ENCODE measurements at places on chromosomes 4 and X.
A peak's percentile ranks its signal among the peaks of the same experiment; 100 is the strongest.

- no peak for DNase-seq
Observed at GRCh38 chrX:143648705-143649104, 12.8 kb upstream of the SLITRK4 start.

DNA sequence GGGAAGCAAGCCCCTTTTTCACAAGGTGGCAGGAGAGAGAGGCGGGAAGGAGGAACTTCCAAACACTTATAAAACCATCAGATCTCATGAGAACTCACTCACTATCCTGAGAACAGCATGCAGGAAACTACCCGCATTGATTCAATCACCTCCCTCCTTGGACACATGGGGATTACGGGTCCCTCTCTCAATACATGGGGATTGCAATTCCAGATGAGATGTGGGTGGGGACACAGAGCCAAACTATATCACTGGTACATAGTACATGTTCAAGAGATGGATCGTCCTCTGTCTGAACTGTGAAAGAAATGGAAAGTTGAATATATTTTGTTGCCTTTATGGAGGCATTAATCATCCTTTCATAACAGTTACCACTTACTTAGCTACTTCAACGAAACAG, 12.8 kb downstream of the EREG start:
- no peak for DNase-seq

GRCh38 chr4:47538825-47539154, 53.7 kb downstream of the ATP10D start:
- no peak for DNase-seq

DNA sequence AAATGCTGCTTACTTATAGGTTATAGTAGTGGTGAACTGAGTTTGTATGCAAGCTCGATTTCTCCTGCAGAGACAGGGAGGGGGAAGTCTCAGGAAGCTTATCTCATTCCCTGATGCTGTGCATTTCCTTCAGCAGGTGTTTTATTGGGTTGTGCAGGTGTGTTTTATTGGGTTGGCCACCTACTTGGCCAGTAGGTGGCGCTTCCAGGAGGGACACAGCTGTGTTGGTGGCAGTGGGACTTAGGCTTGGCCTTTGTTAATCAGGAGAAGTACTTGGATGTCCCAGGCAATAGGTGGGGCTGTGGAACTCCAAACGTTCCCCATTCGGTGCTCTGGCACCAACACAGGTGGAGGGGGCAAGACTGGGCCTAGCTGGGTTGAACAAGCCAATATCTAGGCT, 196.0 kb upstream of the DCAF8L1 start:
- no peak for DNase-seq

GRCh38 chr4:8582941-8583654, 2.9 kb downstream of the GPR78 start:
- no peak for DNase-seq

DNA sequence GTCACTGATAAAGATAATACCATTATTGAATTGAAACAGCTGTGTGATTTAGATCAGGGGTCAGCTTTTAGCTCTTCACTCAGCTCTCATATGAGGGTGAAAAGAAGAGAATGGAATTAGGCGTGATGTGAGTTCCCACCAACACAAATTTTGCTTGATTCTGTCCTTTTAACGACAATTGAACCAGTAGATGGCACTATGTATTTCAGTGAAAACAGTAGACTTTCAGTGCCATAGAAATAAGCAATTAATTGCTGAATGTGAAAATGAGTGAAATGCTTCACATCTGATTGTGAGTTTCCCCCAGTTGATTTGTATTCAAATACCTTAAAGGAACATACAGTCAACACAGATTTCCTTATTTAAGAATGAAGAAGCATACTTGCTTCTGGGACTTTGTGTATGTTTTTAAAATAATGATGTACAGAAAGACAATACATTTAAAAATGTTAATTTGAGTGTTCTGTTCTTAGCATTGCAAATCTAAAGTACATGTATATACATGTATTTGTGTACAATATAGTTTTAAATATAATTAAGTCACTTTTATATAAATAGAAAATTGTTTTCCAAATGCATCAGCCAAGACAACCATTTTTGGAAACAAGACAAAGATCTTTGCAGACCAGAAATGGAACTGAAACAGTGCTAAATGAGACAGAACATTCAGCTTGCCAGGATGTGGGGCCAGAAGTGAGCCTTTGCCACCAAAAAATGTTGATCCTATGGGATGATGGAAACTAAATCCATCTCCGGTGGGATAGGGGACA, 178.8 kb downstream of the SNCA start:
- DNase-seq, result no peak

DNA sequence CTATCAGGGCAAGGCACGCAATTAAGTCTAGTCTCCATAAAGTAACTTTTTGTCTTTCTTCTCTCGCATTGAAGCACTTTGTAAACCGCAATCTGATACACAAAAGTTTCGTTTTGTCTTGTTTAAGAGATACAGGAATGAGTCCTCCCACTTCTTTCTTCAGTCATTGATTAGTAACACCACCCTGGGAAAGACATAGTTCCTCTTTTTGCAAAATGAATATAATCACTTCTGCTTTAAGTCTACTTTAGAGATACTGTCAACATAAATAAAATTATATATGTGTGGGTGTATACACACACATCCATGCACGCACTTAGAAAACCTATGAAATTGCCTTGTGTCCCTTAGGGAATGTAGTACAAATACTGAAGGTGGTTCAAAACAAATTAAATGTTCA, 11.7 kb downstream of the COQ2 start:
- DNase-seq, result no peak

GRCh38 chrX:19793471-19793870, 93.9 kb downstream of the SH3KBP1 start:
- DNase-seq, result no peak

GRCh38 chr4:67499799-67500198, 45.5 kb downstream of the CENPC start:
- no peak for DNase-seq

DNA sequence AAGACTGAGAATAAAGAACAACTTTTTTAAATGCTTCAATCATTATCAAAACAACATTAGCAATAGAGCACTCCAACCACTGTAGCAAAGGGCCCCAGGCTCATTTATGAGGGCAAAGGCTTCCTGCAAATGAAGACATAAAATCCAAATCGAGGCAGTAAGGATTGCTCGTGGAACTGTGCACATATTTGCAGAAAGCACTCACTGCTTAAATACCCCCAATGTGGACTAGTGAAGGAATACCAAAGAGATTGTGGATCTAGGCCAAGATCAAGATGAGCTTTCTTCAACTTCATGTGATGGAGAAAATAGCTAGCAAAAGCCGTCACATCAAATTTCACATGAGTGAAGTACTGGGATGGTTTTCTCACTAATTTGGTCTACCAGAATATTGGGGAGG, 35.2 kb downstream of the GPC3 start:
- no peak for DNase-seq

DNA sequence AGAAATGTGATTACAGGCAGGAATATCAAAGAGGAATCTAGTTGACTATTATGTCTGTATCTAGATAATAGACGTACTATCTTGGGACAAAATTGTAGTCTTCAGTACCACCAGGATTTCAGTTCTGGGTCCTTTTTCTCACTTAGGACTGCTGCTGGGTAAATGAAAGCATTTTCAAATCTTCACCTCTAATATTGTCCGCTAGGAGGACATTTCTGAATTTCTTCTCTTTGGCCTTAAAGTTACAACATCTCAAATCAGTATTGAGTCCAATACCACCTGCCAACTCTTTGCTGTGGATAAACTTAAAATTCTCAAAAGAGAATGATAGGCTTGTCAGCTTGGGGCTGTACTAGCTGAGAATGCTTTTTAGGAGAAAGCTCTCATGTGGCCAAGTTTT, 6.0 kb downstream of the FGF16 start:
- no peak for DNase-seq

DNA sequence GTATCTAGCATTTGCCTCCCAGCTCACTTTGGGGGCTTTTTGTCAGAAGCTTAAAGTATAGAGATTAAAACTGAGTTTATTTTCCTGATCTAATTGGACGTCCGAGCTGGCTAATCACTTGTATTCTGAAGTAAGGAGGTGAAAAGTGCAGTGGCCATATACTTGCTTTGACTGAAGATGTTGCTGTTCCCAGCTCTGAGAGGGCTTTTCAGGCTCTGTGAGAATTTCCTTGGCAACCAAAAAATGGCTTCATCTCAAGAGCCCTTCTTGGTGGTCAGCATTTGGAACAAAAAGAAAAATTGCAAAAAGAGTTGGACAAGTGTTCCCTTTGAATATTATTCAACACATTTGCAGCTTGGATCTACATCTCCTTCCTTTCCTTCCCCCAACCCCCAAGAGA, 67.0 kb downstream of the SLC4A4 start:
- DNase-seq, result no peak

GRCh38 chr4:185039508-185040273, 21.4 kb downstream of the HELT start:
- no peak for DNase-seq

GRCh38 chr4:132646186-132646585, 502.9 kb upstream of the PCDH10 start:
- DNase-seq, result no peak

DNA sequence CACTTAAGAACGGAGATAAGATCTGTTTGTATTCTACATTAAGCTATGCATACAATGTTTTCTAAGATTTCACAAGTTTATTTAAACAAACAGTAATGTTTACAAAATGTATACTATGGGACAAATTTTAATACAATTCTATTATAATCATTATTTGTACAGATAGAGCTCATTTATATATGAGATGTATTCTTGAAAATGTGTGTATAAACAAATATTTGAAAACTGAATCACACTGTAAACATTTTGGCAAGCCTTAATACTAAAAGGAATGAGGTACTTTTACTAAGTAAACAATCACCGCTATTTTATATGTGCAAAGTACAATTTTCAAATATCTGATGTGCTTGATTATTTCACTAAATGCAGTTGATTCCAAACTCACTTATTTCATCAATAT, 119.2 kb upstream of the MAB21L2 start:
- no peak for DNase-seq

GRCh38 chr4:82694046-82694445, 104.5 kb downstream of the SCD5 start:
- DNase-seq, result no peak

DNA sequence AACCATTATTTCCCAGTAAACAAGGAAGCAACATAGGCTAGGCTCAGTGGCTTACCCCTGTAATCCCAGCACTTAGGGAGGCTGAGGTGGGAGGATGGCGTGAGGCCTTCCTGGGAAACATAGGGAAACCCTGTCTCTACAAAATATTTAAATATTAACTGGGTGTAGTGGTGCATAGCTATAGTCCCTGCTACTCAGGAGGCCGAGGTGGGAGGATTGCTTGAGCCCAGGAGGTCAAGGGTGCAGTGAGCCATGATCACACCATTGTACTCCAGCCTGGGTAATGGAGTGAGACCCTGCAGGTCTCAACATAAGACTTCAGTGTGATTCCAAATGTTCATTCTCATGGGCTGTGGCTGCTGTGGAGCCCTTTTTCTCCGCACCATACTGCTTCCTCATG, 34.9 kb downstream of the FHDC1 start:
- DNase-seq, result no peak

DNA sequence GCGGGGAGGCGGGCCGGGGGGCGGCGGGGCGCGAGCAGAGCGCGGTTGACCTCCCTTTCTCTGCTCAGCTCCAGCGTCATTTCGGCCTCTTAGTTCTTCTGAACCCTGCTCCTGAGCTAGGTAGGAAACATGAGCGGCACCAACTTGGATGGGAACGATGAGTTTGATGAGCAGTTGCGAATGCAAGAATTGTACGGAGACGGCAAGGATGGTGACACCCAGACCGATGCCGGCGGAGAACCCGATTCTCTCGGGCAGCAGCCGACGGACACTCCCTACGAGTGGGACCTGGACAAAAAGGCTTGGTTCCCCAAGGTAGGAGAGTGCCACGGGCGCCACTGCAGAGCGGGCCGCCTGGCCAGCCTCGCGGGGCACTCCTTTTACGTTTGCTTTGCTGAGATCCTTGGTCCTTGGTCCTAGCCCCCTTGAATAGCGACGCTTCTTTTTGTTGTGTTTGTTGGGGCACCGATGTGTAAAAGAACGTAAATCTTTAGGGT, at the start of gene HTATSF1:
HTATSF1 (plus strand) TSS at position 37 of the 497 bp plus-strand sequence; CDS start at position 130, 93 bp downstream.
- peak; percentile 26 for DNase-seq

DNA sequence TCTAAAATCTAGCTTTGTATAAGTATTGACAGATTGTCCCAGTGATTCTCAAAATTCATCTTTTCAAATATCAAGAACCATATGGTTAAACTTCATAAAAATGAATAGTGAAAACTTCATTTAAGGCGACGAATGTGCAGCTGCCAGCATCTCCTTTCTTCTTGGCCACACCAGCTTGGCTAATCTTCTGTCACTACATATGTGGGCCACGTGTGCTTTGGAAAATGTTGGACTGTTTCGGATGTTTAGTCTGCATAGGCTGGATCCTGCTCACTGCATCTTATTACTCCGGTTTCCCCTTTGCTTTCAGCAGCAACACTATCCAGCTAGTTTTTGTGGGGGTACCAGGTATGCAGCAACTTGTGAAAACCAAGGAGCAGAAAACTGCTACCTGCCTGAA, 221.9 kb downstream of the BMPR1B start:
- DNase-seq, result no peak

DNA sequence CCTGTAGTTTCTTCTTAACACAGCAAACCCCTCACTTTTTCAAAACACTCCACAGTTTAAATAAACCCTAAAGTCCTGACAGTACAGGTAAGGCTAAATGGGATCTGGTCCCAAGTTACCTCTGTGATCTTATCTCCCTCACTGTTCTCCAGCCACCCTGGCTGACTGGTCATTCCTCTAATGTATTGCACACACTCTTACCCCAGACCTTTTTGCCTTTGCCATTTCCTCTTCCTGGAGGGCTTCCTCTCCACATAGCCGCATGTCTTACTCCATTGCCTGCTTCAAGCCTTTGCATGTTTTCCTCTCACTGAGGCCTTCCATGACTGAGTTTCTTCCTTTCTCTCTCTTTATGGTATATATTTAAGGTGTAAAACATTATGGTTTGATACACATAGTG, 19.5 kb upstream of the ANXA3 start:
- no peak for DNase-seq

GRCh38 chrX:2439613-2440012, 61.2 kb downstream of the DHRSX start:
- no peak for DNase-seq

DNA sequence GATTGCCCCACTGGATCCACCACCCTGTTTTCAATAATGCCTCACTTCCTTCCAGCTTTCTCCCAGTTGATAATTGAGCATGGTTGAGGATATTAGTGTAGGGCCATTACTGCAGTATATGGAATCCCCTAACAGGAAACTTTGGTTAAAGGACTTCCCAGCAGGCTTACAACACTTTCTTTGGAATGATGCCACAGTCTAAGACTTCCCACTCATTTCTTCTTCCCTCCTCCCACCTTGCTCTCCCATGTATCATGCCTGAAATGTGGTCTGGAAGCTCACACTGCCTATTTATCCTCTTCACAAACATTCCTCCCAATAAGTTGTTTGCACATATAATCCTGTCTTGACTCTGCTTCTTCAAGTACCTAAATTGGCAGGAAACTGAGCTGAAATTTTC, 863.3 kb downstream of the CENPC start:
- DNase-seq, result no peak

Data from glutamatergic neuron (in vitro differentiated cells).